ENCODE measurements at places on chromosomes 2 and 18.

- DNase-seq: no peak
Measured at GRCh38 chr2:166942377-166942776, 54.1 kb downstream of the XIRP2 start.

DNA sequence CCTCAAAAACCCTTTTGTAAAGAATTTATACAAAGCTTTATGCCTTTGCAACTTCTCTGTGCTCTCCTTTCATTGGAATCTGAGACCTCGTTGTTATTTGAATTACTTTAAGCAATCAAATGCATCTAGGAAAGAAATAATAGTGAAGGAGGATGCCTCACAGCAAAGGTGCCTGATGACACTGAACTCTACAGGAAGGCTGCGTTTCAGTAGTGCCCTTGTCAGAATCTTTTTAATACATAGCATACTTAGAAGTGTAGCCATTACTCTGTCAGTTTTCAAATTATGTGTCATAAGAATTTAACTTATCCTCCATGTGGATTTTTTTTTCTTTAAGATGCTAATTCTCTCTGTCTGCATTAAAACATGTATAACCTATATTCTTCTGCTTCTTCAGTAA is 9.6 kb upstream of the LYPD6B start:
- no peak for DNase-seq

DNA sequence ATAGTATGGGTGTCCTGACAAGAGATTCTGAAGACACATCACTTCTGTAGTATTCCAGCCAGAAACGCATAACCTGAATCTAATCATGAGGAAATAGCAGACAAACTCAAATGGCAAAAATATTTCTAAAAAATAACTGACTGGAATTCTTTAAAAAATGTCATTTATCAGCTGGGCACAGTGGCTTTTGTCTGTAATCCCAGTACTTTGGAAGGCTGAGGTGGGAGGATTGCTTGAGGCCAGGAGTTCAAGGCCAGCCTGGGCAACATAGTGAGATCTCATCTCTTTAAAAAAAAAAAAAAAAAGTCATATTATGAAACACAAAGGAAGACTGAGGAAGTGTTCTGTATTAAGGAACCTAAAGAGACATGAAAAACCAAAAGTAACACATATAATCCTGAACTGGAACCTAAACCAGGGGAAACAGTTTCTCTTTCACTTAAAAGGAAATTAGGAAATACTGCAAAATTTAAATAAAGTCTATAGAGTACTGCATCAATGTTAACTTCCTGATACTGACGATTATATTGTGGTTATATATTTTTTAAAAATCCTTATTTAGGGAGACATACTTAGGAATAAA is 29.9 kb downstream of the SESTD1 start:
- DNase-seq: no peak

DNA sequence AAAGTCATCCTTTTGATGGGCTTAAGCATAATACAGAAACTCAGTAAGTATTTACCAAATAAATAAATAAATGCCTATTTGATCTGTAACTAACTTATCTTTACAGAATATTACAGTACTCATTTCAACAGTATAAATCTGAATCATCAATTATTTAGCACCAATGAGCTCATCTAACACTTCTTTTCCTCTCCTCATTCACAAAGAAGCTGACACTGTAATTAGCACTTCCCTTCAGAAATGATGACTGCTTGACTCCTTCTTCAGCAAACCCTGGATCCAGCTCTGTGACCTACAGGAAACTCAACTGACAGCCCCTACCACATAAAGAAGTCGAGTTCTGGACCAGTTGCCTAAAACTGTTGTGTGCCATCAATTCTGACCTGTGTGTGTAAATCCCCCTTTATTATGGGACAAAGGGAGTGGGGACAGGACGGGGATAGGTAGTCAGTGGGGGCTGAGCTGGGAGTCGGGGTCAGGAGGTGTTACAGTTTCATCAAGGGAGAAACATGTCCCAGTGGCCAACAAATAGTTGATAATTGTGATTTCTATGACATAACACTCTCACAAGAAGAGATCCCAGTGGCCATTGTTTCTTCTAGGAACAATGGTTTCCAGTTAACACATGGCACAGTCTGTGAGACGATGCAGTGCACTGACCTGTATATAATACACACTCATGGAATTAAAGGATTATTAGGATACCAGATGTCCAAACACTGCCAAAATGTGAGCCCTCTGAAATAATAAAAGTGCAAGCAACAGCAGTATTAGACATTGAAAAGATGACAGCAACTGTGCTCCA is 68.7 kb downstream of the STK39 start:
- peak; percentile 40 for DNase-seq

DNA sequence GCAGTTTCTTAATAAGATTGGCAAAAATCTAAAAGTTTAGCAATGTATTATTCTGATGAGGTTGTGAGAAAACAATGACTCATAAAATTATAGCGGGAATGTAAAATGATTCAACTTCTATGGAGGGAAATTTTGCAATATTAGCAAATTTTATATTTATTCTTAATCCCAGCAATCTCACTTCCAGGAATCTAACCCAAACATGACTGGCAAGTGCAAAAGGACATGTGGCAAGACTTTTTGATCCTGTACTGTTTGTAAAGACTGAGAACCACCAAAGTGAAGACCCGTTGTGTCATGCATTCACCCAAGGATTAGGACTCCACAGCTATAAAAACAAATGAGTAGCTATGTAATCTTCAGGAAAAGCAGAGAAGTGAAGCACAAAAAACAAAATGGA is 234.8 kb upstream of the KYNU start:
- no peak for DNase-seq

- peak; percentile 44 for DNase-seq
Measured at GRCh38 chr2:230234122-230234722, 8.7 kb downstream of the SP140 start.

DNA sequence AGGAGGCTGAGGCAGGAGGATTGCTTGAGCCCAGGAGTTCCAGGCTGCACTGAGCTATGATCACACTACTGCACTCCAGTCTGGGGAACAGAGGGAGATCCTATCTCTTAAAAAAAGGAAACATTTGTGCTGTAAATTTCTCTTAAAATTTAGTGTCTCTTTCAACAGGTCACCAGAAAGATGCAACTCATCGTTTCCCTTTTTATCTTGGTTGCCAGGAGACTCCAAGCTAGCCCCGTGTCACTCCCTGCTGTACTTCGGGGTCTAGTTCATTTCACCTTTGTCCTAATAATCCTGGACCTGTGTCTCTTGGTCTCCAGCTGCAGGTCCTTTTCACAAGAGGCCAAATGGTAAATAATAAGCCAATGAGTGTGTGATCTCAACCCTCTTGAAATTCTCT is 7.1 kb downstream of the HS1BP3 start:
- DNase-seq: no peak

- DNase-seq: no peak
Measured at GRCh38 chr2:54678719-54679118, 44.7 kb upstream of the EML6 start.

- DNase-seq: no peak
Measured at GRCh38 chr18:62658028-62658427, 57.3 kb upstream of the PHLPP1 start.

GRCh38 chr2:69131983-69132675 is 119.2 kb downstream of the ANTXR1 start:
- no peak for DNase-seq

DNA sequence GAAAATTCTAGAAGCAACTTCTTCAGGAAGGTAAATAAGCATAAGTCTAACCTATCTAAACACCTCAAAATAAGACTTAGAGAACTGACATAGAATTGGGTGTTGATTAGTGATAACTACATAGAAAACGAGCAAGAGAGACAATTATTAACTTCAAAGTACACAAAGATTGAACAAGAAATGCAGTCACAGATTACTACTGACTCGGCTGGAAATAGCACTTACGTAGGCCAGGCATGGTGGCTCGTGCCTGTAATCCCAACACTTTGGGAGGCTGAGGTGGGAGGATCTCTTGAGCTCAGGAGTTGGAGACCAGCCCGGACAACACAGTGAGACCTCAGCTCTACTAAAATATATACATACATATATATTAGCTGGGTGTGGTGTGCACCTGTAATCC is 95.3 kb downstream of the NOL10 start:
- DNase-seq: no peak

- no peak for DNase-seq
Measured at GRCh38 chr18:50632895-50633515, 73.1 kb downstream of the MAPK4 start.

DNA sequence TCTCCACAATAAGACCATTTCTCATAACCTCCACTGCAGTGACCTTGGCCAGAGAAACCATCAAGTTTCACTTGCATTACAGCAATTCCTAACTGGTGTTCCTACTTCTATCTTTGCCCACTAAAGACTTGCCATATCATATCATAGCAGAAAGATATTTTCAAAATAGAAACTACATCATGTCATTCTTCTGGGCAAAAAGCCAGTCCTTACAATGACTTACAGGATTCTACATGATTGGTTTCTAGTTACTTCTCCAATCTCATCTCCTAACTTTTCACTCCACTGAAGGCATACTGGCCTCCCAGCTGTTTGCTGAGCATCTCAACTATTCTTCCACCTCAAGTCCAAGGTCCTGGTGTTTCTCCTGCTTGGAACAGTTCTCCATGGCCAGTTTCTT is 151.4 kb downstream of the HNMT start:
- no peak for DNase-seq

DNA sequence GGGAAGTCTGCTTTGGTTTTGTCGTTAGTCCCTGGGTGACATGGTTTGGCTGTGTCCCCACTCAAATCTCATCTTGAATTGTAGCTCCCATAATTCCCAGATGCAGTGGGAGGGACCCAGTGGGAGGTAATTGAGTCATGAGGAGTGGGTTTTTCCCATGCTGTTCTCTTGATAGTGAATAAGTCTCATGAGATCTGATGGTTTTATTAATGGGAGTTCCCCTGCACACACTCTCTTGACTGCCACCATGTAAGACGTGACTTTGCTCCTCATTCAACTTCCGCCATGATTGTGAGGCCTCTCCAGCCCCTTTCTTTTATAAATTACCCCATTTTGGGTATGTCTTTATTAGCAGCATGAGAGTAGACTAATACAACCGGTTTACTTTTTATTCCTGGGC is 405.8 kb upstream of the ID2 start:
- DNase-seq: no peak

DNA sequence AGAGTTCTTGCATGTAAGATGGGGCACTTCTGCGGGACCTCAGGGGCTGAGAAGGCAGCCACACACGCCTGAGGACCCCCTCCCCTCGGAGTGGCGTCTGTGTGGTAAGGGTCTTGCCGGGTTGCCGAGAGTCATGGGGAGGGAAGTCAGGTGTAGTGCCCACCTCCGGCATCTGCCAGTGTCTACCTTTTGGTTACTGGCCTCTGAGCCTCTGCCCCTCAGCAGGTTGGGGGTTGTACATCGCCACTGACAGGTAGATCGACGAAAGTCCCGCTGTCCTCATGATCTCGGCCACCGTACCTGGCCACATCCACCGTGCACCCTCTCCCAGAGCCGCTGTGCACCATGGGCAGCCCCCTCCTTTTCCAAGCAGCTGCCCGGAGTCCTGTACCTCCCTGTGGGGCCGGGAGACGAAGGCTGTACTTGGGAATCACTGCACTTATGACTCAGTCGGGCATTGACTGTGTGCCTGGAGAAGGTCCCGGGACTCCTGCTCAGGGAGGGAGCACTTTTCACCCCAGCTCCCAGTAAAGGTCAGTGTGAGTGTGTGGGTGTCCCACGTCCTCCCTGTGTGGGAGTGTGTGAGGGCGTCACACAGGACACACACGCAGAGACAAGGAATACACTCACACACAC is 332.4 kb upstream of the MYT1L start:
- DNase-seq: no peak

DNA sequence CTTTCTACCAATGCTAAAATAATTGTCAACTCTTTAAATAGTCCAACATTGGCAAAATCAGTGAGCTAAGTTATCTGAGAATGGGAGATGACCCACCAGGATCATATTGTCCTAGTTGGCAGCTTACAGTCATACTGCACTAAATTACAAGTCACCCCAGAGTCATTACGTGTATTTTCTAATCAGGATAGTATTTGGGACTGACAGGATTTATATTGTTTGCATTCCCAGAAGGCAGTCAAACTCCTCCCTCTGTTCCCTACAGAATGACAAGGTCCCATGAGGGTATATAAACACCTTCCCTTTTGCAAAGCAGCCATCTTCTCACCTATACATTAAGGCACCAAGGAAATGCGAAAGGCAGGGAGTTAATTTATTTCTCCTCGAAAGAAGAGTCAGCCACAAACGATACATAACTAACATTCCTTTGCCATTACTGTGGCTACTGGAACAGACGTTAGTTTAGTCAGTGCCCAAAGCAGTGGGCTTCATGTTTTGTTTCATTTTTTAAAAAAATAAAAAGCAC is 125.3 kb downstream of the ANTXR1 start:
- no peak for DNase-seq

- no peak for DNase-seq
Measured at GRCh38 chr2:124533226-124533954, 508.3 kb downstream of the CNTNAP5 start.

DNA sequence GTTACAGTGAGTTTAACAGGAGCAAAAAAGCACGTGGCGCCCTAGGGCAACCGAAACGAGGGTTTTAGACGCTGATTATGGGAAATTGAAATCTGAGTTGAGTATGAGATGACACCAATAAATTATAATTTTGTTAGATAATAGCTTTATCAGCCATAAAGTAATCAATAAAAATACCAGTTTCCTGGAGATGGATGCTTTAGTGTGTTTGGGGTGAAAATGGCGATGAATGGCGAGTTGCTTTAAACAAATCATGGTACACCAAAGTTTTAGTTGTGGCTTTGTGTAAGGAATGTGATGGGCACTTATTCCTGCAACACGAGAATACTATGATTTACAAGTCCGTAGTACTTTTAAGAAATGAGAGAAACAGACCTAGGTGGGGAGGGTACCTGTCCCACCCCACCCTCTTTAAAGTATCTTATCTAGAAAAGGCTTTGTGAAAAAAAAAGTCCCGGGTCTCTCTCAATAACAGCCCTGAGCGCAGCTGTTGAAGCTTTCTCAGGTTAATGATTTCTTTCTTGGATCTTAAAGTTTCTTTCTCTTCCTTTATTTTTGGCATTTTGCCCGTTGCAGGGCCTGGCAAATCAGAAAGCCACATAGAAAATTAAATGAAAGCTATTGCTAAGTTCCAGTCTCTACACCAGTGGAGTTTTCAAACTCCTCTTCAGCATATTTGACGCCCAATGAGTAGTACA is 1.5 kb upstream of the RRM2 start:
- DNase-seq: no peak

DNA sequence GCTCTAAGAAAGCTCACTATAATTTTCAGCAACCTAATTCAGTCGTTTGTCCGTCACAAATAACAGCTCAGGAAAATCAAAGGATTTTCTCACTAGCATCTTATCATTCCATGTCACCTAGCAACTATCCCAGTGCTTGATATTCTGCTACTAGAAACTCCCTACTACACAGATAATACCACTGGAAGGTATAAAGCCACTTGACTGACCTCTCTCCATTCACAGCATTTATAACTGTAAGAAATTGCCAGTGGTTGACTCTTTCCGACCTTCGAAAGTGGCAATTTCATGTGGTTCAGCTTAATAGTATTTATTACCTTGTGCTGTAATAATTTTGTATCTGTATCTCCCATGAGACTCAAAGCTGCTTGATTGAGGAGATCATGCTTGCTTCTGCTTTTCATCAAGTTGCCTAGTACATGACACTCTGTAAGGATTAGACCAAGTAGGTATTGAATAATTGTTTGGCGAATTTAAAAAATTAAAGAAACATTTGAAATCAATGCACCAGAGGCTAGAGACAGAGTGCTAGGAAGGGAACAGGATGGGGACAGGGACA is 79.6 kb upstream of the TACR1 start:
- no peak for DNase-seq

All from activated CD4-positive, alpha-beta T cell treated with anti-CD3 and anti-CD28 coated beads, Interleukin-2, amount 50 U/mL, for 16 hours (primary cell).